ENCODE measurements at places on chromosomes 1 and 21. TPM values are rescaled to one million over a fixed set of nuclear protein-coding genes. Genes with fewer than 3 reads are reported as not detected.

The SLAMF6 gene
- total RNA-seq, result not detected

GRCh38 chr1:40264354-40264781, 6.3 kb downstream of the ZMPSTE24 start:
- peak; percentile 25 for DNase-seq

The FMO2 gene
- total RNA-seq, result not detected

DNA sequence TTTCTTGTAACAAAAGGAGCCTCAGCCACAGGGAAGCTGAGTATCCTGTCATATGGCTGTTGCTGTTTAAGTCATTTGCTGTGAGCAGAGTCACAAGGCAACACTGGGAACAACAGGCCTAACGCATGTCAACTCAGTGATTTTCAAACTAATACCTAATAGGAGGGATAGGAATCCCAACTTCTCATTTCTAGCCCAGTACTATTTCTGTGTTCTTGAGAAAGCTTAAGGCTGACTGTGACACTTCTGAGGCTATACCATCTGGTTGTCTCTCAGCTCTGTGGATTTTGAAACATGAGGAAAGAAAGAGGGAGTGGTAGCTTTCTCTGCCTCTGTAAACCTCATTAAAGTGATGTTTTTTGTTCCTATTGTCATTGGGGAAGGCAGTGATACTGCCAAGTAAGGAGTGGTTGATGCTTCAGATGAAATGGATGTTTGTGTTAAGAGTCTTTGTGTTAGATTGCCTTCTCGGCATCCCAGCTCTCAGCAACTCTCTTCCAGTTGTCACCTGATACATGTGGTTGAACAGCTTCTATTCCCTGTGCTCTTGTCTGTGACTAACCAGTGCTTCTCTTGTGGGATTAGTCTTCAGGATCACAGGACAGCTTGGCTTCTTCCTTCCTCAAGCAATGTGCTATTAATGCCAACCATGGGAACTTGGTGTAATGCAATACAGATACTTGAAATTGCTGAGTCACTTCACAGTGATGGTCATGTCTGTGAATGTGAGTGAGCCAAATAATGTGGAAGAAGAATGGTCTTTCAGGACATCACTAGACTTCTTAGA, 166.8 kb upstream of the IVNS1ABP start:
- peak; percentile 85 for DNase-seq

GRCh38 chr1:64655861-64656260, 89.0 kb upstream of the RAVER2 start:
- no peak for DNase-seq

GRCh38 chr1:30514137-30514654, 209.2 kb downstream of the MATN1 start:
- DNase-seq, result no peak

DNA sequence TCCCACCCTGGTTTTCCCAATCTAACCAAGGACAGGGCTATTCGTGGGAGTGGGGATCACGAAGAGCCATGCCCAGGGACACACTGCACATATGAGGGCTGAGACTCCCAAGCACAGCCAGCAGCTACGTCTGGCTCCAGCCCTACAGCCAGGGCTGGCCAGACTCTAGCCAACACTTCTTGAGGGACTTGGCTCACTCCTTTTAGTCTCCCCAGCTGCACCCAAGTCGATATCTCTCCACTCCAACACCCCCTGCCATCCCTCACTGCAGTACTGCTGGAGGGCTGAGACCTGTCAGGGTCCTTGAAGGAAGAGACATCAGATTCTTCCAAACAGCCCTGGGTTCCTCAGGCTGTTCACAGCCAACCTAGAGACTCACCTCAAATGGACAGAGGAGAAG, 62.6 kb downstream of the CD46 start:
- no peak for DNase-seq

GRCh38 chr1:219478811-219479210, 134.1 kb downstream of the ZC3H11B start:
- no peak for DNase-seq

The BLACAT1 gene
- 0.15 TPM for total RNA-seq

GRCh38 chr1:17597651-17598050, 58.2 kb downstream of the ARHGEF10L start:
- no peak for DNase-seq

DNA sequence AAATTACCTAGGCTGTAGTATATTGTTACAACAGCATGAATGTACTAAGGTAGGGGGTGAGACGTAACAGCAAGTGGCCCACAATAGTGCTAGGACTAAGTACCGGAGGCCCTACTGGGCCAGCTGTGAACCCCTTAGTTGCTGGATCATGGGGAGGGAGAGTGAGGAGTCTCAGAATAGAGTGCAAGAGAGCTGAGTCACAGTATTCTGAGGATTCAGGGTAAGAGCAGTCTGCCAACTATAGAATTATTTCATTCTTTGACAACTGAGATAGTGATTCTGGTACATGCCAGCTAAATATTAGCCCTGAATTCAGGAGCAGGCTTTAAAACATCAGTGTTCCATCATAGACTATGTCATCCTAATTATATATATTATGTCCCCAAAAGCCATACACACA, 218.7 kb downstream of the TM2D1 start:
- DNase-seq, result no peak

DNA sequence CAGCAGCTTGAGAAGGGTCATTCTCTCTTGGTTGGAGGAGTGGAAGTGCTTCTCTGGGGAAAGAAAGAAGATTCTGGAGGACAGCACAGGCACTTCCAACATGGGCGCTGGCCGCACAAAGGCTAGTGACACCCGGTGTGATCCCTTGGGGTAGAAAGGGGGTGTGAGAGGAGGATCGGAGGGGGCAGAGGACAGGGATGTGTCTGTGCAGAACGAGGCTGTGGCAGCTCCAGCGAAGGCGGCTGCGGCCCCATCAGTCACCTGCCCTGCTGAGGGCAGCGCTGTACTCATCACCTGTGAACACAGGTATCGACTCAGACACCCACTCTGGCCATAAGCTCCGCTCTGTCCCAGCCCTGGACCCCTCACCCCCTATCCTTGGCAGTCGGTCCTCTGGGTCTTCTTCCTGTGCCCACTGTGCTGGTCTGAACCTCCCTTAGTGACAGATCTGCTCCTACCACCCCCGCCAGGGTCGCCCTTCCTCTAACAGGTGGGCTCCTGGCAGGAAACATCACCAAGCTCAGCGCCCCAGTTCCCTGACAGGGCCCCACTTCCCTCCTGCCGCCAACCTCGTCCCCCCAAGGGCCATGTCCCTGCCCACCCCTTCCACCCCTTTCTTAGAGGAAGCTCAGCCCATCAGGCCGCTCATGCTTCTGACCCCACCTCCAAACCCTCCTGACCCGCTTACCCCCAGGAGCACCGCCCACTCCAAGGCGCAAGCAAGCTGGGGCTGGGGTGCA, 20.1 kb downstream of the TP73 start:
- DNase-seq, result no peak

DNA sequence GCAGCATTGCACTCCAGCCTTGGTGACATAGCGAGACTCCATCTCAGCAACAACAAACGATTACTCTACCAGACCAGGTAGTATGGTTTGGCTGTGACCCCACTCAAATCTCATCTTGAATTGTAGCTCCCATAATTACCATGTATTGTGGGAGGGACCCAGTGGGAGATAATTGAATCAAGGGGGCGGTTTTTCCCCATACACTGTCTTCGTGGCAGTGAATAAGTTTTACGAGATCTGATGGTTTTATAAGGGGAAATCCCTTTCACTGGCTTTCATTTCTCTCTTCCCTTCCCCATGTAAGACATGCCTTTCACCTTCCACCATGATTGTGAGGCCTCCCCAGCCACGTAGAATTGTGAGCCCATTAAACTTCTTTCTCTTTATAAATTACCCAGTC, 66.0 kb downstream of the BACE2 start:
- no peak for DNase-seq

The MTMR11 gene
- total RNA-seq, result 6.1 TPM

GRCh38 chr1:207181847-207182246, 77.8 kb downstream of the C4BPA start:
- peak; percentile 46 for DNase-seq

The SPAG17 gene
- not detected for total RNA-seq

DNA sequence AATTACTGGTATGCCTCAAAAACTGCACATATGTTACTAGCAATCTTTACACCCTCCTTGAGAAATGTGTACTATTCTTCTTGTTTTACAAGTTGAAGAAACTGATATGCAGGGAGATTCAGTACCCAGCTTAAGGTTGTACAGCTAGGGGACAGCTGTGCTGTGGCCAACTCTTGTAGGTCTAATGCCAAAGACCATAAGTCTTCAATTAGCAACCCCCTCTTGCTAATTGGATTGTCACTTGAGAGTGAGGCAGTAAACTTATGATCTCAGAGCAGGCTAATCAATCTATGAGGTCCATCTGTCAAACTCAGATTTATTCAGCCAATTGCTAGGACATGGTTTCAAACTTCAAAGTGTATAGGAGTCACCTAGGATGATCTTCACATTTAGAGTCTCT, 492.0 kb upstream of the USP24 start:
- DNase-seq, result no peak
